Ureter (tissue), 1 donor: ENCODE measurements at places on chromosomes 3 and 15. TPM values are rescaled to one million over a fixed set of nuclear protein-coding genes. Genes with fewer than 3 reads are reported as not detected.

Gene MYRIP
- total RNA-seq = 4.8 TPM

Gene CCR2
- 1.3 TPM for total RNA-seq

Gene SI
- not detected for total RNA-seq

Gene ANKRD34C
- total RNA-seq = not detected

DNA sequence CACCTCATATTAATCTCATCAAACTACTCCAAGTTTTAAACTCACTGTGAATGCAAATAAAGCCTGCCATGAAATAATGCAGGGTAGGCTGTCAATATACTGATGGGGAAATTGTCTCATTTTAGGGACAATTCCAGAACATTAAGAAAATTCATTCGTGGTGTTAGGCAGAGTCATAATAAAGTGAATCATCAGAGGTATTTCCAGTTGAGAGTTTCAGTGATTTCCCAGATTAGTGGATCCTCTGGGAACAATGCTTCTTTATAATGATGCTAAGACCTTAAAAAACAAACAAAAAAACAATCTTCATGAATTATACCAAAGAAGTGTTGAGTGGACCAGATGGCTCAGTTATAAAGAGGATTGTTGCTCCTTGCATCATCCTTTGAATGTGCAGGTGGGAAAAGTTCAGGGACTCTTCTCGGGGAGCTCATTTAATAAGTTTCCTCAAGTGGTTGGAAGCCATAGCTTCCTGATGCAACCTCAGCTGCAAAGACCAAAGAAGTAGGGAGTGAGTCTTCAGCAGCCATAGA lies 360.9 kb upstream of the TRIM42 start:
- no peak for DNase-seq

- DNase-seq = no peak
These were observed 29.3 kb upstream of the SLC24A5 start for GRCh38 chr15:48091522-48091921.

- peak; percentile 68 for DNase-seq
These were observed 74.5 kb downstream of the BFSP2 start for GRCh38 chr3:133474251-133474801.

DNA sequence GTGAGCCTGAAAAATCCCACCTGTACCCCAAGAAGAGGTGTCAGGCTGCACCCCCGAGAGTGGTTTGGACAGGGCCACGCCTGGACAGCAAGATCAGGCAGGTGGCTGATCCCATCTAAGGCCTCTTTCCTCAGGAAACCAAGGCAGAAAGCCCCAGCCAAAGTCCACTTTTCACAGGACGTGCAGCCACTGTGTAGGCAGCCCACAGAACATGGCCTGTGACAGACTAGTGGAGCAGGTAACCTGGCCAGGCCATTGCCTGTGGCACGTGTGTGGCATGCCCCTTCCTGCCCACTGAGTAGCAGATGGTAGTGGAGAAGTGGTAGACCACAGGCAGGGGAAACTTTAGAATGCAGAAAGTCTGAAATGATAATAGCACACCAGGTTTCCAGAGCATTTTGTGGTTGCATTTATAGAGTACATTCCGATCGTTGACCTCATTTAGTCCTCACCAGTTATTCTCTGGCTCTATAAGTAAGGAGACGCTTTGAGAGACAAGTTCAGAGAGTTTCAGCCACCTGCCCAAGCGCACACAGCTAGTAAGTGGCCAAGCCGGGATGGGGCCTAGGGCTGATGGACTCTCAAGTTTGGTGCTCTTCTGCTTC lies 68.7 kb downstream of the AAGAB start:
- no peak for DNase-seq
